K562 (cell line): ENCODE measurements at places on chromosomes 7 and 10.

DNA sequence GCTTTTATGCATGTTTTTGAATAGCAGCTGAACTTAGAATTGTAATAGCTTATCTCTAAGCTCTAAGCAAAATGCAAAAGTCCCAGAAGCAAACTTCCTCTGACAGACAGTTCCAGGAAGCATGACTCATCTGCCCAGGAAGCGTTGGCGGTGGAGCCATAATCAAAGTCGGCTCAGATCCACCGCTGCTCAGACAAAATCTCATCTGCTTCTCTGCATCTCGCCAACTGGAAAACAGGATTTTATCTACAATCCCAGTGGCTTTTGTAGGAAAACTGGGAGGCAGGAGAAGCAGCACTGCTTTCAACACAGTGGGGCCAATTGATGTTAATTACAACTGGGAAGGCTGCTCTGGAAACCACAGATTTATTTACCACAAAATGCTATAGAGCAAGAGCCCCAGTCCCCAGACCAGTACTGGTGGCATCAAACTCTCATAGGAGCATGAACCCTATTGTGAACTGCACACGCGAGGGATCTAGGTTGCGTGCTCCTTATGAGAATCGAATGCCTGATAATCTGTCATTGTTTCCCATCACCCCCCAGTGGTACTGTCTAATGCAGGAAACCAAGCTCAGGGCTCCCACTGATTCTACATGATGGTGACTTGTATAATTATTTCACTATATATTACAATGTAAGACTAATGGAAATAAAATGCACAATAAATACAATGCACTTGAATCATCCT lies 99.9 kb downstream of the CUBN start:
- peak; percentile 62 for DNase-seq

DNA sequence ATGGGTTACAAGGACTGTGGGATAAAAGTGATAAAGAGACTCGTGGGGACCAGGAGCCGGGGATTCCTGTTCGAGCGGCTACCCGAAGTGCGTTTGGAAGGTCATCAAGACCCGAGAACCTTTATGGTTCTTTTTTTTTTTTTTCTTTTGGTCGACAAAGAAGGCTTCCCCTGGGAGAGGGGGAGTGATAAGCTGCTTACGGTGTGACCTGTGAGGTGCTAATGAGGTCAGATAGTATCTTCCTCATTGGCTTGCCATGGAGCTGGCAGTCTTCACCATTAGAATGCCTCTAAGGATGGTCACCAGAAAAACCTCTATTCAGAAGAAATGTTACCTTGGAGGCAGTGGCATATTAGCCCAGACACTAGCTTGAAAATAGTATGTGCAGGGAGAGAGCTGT lies 92.3 kb upstream of the STEAP4 start:
- no peak for DNase-seq

DNA sequence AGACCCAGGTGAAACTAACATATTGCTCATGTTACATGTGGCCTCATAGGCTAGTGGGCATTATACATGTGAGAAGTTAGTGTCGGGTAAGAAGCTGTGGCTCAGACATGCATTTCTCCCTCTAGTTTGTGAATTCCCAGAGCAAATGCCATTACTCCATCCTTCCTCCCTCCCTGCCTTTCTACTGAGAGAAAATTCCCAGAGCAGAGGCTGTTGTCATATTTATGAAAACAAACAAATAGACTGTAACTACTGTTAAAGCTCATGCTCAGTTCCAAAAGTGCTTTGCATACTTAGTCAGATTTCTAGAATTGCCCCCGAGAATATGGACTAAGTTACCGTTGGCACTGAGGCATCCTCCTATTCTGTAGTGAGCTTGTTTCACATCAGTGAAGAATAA lies 29.0 kb downstream of the ZNRF2 start:
- DNase-seq = no peak

DNA sequence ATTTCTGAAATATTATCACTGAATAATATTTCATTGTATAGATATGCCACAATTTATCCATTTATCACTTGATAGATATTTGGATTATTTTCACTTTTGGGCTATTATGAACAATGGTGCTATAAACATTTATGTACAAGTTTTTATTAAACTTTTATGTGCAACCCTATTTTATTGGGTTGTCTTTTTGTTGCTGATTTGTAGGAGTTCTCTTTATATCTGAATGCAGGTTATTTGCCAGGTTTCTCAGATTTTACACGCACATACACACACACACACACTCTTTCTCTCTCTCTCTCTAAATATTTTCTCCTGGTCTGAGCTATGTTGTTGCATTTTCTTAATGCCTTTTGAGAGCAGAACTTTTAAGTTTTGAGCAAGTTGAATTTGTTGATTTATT lies 36.2 kb downstream of the ADK start:
- no peak for DNase-seq
